Naive thymus-derived CD8-positive, alpha-beta T cell (primary cell): ENCODE measurements at places on chromosomes 2 and 18. TPM values are rescaled to one million over a fixed set of nuclear protein-coding genes. Genes with fewer than 3 reads are reported as not detected.
A peak's percentile ranks its signal among the peaks of the same experiment; 100 is the strongest.

GRCh38 chr2:40043191-40043590, 264.1 kb upstream of the THUMPD2 start:
- H3K4me3 ChIP-seq: no peak overlapping the region
- no peaks in the 10 kb centered on the region for H3K36me3 ChIP-seq
- no peak for DNase-seq
- H3K27me3 ChIP-seq: peaks cover 21% of the 10 kb centered on the region

DNA sequence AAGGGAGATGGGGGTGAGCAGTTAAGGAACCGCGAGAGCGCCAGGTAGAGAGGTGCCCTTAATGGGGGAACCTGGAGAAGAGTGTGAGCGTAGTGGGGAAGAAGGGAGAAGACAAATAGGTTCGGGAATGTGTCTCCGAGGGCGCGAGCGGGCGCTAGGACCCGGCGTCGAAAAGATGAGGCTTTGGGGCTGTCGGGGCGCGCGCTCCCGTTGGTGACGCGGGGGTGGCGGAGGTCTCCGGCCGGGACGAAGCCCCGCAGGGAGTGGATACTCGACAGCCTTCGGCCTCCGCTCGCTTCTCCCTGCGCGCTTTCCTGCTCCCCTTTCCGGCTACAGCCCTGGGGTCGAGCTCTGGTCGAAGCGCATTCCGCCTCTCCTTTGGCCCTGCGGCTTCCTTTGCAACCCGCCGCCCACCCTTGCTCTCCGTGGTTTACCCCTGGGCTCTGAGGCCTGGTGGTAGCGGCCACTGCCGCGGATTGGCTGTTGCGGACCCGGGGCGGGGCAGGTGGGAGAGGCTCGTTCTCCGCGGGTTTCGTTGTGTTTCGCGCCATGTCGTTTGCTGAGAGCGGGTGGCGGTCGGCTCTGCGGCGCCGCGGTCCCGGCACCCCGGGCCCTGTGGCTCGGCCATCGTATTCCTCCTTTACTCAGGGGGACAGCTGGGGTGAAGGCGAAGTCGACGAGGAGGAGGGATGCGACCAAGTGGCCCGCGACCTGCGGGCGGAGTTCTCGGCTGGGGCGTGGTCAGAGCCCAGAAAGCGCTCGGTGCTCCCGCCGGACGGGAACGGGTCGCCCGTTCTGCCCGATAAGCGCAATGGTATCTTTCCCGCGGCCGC, at the start of gene ARL6IP6:
Gene ARL6IP6 (plus strand): TSS at position 545 of the 833 bp plus-strand sequence. CDS start 5 bp downstream, at position 550.
- peaks cover 75% of the 10 kb centered on the region for H3K4me1 ChIP-seq
- peak within 1 kb of the TSS; percentile 100 for H3K4me3 ChIP-seq
- H3K27ac ChIP-seq: peak within 1 kb of the TSS; percentile 100
- H3K36me3 ChIP-seq: peaks cover 7% of the 10 kb centered on the region

DNA sequence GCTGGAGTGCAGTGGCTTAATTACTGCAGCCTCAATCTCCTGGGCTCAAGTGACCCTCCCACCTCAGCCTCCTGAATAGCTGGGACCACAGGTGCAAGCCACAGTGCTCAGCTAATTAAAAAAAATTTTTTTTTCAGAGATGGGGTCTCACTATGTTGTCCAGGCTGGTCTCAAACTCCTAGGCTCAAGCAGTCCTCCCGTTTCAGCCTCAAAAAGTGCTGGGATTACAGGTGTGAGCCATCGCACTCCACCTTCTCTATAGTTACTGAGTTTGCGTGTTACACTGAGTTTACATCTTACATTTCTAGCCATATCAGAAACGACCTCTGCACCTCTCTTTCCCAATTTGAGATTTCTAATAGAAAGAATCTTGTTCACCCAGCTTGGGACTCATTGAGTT, 53.6 kb upstream of the EML4 start:
- peaks cover 60% of the 10 kb centered on the region for H3K4me1 ChIP-seq
- H3K4me3 ChIP-seq: no peak overlapping the region
- DNase-seq: no peak
- no peaks in the 10 kb centered on the region for H3K27me3 ChIP-seq
- no peaks in the 10 kb centered on the region for H3K36me3 ChIP-seq

The CTNNA2 gene
- not detected for total RNA-seq

The MTCL1 gene
- total RNA-seq: 0.41 TPM

GRCh38 chr2:168500516-168500915, 44.4 kb downstream of the CERS6 start:
- no peak overlapping the region for H3K27ac ChIP-seq
- no peaks in the 10 kb centered on the region for H3K27me3 ChIP-seq
- H3K4me1 ChIP-seq: peaks cover 41% of the 10 kb centered on the region
- H3K36me3 ChIP-seq: peaks cover 11% of the 10 kb centered on the region
- H3K4me3 ChIP-seq: no peak overlapping the region

DNA sequence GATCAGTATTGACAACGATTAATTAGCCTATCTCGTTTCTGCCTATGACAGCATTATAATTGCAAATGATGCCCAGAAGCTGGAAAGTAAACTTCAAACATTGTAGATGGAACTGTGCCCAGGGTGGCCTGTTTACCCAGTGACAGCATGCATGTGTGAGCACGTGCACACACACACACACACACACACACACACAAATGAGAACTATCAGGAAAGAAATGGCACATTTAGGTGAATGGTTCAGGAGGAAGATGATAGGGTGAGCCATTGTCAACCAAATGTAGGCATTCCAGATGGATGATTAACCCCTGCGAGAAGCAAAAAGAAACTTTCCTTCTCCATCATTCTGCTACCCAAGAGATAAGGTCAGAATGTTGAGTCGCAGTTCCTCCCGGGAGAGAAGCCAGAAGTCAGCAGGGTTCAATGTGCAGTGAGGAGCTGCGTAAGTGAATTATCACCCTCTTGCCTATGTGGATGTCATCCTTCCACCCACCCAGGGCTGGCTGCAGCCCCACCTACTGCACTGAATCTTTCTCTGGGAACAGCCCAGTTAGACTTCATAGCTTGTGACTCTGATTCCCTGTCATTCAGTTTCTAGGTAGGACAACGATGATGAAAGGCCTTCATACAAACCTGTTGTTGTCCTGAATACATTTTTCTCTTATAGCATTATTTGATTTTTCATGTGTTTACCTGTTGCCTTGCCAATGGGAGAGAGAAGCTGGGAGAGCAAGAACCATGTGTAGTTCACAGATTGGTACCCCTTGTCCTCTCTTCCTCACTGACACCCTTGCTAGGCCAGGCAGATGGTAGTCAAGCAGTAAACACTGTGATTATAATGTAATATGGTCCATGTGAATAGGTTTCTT, 3.5 kb upstream of the APOB start:
- H3K27ac ChIP-seq: no peak overlapping the region
- no peak overlapping the region for H3K4me3 ChIP-seq
- H3K4me1 ChIP-seq: peaks cover 6% of the 10 kb centered on the region
- no peak for DNase-seq
- peaks cover 56% of the 10 kb centered on the region for H3K27me3 ChIP-seq
- no peaks in the 10 kb centered on the region for H3K36me3 ChIP-seq

DNA sequence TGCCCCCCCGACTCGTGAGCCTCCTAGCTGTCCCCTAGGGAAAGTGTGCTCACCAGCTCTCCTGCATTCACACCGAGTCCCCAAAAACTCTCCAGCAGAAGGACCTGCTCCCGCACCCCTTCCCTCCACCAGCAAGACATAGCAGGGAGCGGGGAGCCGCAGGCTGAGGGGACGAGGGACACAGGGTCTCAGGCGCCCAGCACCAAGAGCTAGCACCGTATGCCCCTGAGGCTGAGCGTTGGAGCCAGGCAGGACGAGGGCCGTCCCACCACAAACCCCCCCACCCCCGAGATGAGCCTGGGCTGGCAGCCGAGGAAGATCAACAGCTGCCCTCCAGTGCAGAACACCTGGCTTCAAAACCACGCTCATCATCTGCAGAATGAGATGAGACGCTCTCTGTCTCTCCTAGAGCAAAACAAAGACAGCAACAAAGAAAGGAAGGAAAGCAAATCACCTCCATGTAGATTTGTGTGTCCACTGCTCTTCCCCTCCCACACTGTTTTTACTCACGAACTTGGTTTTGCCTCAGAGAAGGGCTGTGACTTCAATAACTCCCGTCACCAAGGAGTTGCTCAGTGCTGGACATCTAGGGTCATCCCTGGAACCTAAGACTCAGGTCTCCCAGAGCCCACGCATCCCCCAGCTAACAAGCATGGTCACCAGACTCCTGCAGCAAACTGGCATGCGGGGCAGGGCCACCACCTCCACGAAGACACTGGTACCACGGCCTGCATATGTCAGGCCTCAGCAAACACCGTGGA, 39.7 kb upstream of the SALL3 start:
- no peak overlapping the region for H3K4me3 ChIP-seq
- peaks cover 13% of the 10 kb centered on the region for H3K27me3 ChIP-seq
- H3K36me3 ChIP-seq: no peaks in the 10 kb centered on the region
- DNase-seq: no peak

The IMMT gene
- total RNA-seq: 86.2 TPM

DNA sequence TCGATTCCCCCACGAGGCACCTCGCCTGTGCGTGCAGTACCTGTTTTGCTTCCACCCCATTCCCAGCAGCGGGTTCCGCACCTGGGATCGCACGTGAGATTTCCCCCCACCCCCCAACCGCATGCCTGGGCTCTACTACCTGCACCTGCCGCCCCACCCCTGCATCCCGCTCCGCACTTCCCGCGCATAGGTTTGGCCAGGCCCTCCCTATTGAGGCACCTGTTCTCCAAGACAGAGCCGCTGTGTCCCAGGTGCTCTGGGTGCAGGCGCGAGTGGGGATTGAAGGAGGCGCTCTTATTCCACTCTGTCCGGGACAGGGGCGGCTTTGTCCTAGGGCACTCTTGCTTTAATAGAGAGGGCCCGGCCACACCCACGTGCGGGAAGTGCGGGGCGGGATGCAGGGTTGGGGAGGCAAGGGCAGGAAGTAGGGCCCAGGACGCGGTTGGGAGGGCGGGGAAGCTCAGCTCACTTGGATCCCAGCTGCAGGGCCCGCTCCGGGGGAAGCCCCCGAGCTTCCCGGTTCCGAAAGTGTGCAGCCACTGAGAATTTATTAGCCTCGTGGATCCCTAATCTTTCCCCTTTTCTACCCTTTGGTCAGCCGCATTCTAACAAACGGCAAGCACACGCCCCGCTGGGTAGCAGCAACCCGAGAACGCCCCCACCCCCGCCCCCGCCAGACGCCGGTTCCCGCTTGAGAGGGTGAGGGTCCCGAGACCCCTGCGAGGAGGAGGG, 670 bp upstream of the MOCOS start:
- H3K4me1 ChIP-seq: peaks cover 13% of the 10 kb centered on the region
- peaks cover 25% of the 10 kb centered on the region for H3K27me3 ChIP-seq
- peak overlapping the region; percentile 81 for H3K4me3 ChIP-seq

DNA sequence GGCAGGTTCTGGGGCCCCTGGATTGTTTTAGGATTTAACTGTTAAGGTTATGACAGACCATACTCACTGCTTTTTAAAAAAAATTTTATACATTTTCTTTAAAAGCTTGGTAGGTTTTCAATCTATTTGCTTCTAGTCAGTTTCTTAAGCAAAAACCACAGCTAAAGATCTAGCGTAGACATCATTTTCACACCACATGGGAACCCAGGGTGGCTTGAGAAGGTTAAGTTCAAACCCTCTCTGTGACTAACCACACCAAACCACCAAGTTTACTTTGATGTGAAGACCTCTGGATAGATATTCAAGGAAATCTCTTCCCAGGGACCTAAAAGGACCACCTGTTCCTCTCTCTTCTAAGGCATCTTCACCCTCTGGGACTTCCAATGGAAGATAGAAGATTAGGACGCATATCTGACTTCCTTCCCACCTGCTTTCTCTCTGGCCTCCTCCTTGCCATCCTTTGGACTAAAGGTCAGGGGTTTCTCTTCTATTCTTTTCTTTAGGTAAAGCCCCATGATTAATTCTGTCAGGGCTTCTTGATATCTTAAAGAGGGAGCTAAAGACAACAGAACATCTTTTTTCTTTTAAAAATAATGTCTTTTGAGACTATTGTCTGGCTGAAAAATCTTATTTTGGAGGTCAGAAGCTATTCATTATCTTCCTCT, 32.3 kb downstream of the FOSL2 start:
- H3K27me3 ChIP-seq: no peaks in the 10 kb centered on the region
- H3K36me3 ChIP-seq: no peaks in the 10 kb centered on the region
- H3K4me1 ChIP-seq: peaks cover 58% of the 10 kb centered on the region
- H3K27ac ChIP-seq: peak overlapping the region; percentile 98
- peak overlapping the region; percentile 84 for H3K4me3 ChIP-seq

GRCh38 chr18:63104868-63105267, 214.7 kb downstream of the BCL2 start:
- H3K27ac ChIP-seq: no peak overlapping the region
- no peaks in the 10 kb centered on the region for H3K27me3 ChIP-seq
- peaks cover 22% of the 10 kb centered on the region for H3K4me1 ChIP-seq
- H3K36me3 ChIP-seq: no peaks in the 10 kb centered on the region
- no peak for DNase-seq

DNA sequence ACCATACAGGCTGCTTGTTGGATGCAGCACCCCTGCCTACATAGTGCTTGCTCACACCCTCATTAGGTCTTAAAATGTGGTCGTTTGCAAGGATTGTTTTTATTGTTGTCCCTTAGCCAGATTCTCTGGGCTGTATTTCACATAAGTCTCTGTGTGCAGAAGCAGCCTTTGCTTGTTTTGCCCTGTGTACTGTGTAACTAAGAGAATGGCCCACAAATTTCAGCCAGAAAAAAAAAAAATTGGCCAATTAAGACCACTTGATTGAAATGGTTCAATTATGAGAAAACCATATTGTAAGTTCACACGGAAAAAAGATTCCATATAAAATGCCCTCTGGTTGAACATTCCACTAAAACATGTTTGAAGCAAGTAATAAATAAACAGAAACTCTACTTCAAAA, 377.1 kb upstream of the SOX11 start:
- H3K36me3 ChIP-seq: no peaks in the 10 kb centered on the region
- H3K27me3 ChIP-seq: peaks cover 9% of the 10 kb centered on the region
- H3K4me1 ChIP-seq: no peaks in the 10 kb centered on the region
- H3K27ac ChIP-seq: no peak overlapping the region
- no peak for DNase-seq
- no peak overlapping the region for H3K4me3 ChIP-seq

DNA sequence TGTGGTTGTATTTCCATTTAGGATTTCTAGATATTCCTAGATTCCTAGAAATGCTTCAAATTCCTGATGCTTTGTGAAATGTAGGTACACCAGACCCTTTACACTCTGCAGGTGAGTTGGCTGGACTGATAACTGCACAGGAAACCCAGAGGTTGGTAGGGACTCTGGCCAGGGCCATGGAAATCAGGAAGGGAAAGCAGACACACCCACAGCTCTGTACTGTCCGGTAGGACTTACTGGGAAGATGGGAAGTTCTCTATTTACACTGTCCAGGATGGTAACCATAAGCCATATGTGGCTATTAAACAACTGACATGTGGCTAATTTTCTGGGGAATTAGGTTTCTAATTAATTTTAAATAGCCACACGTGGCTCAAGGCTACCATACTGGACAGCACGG, 31.4 kb downstream of the NEMP2 start:
- H3K27ac ChIP-seq: no peak overlapping the region
- H3K27me3 ChIP-seq: no peaks in the 10 kb centered on the region
- peaks cover 16% of the 10 kb centered on the region for H3K4me1 ChIP-seq
- no peak for DNase-seq
- peaks cover 10% of the 10 kb centered on the region for H3K36me3 ChIP-seq
